ENCODE measurements at places on chromosomes 2 and 18. TPM values are rescaled to one million over a fixed set of nuclear protein-coding genes. Genes with fewer than 3 reads are reported as not detected.

Gene ERICH2
- not detected for total RNA-seq

Gene MAP3K19
- not detected for total RNA-seq

Gene ANKRD62
- not detected for total RNA-seq

DNA sequence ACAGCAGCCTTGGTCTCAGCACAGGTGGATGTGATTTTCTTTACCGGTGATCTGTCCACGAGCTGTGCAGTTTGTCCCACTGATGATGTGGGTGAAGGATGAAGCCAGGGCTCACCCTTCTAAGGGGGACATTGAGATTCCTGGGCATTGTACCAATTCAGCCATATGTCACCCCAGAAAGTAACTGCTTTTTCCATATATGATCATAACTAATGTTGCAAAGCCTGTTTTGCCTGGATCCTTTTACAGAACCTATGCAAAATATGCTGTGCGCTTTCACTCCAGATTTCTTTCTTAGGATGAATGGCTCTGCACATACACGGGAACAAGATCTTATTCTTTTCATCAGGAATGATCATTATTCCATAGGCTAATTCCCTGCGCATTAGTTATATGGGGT lies 96.9 kb upstream of the POU3F3 start:
- no peak for DNase-seq

Gene RPRM
- not detected for total RNA-seq

GRCh38 chr18:76482971-76483691 lies 11.9 kb downstream of the ZNF516 start:
- no peak for DNase-seq

DNA sequence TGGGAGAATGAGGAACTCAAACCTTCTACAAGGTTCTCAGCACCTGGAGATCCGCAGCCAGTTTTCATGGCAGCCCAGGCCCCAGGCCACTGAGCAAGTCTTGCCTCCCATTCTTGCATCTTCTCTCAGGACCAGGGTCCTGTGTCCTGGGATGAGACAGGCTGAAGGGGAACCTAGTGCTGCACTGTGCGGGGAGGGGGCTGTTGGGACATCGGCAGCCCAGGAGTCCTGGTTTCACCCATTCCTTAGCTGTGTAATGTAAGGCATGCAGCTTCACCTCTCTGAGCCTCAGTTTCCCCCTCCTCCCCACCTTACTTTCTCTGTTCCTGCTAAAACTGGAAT lies 43.9 kb downstream of the TNS1 start:
- DNase-seq, result no peak

- DNase-seq, result no peak
These were observed 330.7 kb upstream of the CHAC2 start for GRCh38 chr2:53436882-53437281.

Gene MPHOSPH10
- 23.0 TPM for total RNA-seq

DNA sequence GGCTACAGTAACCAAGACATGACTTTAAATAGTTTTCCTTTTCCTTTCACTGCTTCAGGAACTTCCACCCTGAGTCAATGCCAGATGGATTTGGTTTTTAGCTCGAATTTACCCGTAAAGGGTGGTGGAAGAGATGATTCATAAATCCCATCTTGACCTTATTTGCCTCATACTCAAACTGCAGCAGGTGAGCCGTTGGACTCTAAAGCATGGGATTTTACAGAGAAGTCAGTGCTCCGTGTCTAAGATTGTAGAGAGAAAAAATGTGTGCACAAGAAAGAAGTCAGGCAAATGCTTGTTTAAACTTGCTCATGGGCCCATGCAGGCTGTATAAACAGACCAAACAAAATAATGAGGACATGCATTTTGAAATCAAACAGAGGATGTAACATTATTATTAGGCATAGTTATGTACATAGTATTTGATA lies 369.7 kb upstream of the TRIB2 start:
- DNase-seq, result no peak

DNA sequence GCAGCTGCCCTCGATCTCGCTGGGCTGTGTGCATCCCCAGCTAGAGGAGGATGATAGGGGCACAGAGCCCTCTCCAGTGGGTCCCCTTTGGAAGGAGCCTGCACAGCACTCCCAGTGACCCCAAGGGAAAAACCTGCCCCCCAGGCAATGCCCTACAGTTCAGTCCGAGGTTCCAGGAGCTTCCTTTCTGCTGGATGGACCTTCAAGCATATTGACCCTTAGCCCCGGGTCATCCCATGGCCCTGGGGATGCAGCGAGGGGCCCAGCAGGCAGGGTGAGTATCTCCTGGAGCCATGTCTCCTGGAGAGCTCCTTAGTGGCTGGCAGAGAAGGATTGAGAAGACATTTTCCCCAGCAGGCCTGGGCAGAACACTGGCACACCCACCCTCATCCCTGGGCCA lies 45.4 kb upstream of the CTDP1 start:
- DNase-seq, result no peak

GRCh38 chr2:10914272-10914693 lies 2.5 kb downstream of the KCNF1 start:
- no peak for DNase-seq

DNA sequence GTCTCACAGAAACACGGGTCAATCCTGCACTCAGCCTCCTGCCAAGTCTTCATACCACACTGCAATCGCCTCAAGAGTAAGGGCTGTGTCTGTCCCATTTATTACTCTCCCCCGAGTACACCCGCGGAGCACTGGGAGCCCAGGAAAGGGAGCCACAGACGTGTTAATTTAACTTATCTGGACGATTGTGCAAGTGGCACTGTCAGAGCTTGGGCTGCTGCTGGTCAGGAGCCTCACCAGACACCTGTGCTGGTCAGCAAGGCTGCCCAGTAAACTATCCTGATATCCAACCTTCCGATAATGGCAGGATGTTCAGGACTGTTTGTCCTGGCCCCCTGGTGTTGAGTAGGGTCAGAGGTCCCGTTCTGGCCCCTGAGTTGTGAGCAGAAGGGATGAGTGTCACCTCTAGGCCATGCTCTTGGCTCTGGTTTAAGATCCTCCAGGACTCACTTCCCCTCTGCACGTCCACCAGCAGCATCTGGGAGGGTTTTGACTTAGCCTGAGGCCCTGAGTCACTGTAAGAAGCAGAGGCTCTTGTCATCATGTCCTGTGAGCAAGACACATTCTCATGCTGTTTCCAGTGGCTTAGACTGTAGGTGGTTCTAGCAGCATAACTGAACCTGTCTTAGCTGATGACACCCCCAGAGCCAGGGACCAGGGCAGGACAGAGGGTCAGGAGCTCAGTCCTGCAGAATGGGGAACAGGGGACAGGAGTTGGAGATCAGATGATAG lies 82.5 kb upstream of the ARL4C start:
- no peak for DNase-seq

Gene HOXD12
- total RNA-seq, result not detected

GRCh38 chr2:116687371-116687770 lies 1127.1 kb upstream of the DDX18 start:
- no peak for DNase-seq

DNA sequence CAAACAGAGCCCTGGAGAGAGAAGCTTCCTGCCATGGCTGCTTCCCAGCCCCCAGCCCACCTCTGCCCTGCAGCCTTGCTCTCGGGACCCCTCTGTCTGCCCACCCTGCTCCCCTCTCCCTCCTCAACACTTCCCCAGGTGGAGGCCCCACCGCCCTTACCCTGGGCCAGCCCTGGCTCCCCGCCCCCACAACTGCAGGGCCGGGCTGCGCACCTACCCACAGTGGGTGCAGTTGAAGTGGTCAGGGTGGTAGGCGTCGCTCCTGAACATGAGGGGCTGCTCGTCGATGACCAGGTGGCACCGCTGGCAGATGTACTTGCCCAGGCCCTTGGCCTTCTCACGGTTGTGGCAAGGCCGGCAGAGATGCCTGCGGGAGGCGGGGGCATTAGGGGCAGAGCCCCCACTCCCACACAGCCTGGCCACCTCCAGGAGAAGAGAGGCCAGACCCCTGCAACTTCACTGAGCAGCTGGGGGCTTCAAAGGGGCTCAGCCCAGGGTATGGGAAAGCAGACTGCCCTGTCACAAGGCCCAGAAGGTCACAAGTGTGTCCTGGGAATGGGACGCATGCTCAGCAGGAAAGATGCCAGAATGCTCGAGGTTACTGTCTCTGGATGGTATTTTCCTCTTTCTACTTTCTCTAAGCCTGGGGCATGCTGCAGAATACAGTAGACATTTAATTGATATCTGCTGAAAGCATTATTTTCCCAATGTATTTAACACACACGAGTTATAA lies 3.1 kb upstream of the GPR17 start:
- DNase-seq, result no peak

- no peak for DNase-seq
These were observed 5.1 kb downstream of the DLX2 start for GRCh38 chr2:172097557-172098131.

GRCh38 chr18:64179556-64180080 lies 30.7 kb upstream of the LINC00305 start:
- no peak for DNase-seq

GRCh38 chr2:59082657-59083056 lies 841.5 kb upstream of the FANCL start:
- DNase-seq, result no peak

DNA sequence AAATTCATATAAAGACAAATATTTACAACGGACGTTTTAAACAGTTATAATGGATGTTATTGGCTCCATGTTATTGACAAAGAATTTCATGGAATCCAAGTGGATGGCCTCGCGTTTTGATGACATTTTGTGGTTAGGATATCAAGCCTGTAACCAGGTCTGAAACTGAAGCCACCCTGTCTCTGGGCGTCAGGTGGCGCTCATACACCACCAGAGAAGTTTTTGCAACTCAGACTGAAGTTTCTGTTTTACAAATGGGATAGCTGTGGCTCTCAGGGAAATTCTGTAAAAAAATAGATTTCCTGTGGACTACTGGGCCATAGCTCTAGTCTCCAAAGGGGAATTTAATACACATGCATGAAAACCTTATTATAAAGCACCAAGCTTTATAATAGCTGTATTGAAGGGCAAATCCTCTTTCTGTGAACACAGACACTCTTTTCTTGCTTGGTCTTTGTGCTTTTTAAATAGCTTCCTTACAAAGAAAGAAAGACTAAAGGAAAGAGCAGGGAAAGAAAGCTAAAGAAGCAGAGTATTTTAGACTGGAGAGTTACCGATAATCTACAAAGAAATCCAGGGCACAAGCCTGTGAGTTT lies 86.7 kb downstream of the C18orf54 start:
- no peak for DNase-seq

Gene HRH4
- not detected for total RNA-seq

Gene CCDC141
- 2.0 TPM for total RNA-seq

Gene SCG2
- 0.32 TPM for total RNA-seq

DNA sequence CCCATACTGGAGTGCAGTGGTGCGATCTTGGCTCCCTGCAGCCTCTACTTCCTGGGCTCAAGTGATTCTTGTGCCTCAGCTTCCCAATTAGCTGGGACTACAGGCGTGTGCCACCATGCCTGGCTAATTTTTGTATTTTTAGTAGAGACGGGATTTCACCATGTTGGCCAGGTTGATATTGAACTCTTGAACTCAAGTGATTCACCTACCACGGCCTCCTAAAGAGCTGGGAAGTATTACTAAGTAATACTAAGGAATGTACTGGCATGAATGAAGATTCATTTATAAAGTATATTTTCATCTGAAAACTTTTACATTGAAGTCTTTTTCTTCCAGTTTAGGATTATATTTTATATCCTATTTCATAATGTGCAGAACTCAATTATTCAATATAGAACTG lies 38.1 kb downstream of the NUP35 start:
- DNase-seq, result no peak

DNA sequence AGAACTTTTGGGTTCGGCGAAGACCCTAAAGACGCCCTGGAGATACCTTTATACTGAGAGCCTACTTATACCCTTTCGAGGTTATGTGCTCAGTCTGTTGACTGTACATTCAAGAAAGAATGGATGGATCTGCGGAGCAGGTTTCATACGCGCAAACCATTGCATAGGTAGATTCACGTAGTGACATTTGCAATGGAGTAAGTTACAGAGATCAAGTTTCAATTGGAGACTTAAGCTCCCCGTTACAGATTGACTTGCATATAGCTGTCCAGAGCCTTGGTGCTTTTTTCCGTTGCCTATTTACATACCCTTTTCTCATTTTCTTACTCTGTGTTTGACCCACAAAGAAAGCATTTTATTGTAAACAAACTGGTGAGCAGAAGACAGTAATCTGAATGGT lies 923 bp downstream of the PSMD1 start:
- no peak for DNase-seq

Gene ZNF516
- total RNA-seq, result 21.6 TPM

- DNase-seq, result no peak
These were observed 317.5 kb upstream of the TRIB2 start for GRCh38 chr2:12399240-12399639.

All from ascending aorta (tissue), 2 donors.